ENCODE measurements at places on chromosomes 5 and 9.

DNA sequence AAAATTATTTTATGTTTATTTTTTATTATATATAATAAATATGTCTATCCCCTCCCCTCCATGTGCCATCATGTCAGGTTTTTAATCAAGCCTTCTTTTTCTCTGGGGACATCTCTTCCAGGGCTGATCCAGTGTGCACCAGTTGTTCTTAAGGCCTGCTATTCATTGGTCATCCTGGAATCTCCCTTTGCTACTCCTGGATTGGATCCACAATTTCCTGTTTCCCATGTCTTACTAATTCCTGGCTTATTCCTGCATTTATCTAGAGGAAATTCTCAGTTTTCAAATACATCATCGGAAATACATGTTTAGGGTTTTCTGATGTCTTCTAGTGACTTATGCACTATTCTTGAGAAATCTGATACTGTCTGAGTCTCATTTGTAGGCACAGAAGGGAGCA is 56.8 kb downstream of the ANGPTL2 start:
- no peak for DNase-seq

DNA sequence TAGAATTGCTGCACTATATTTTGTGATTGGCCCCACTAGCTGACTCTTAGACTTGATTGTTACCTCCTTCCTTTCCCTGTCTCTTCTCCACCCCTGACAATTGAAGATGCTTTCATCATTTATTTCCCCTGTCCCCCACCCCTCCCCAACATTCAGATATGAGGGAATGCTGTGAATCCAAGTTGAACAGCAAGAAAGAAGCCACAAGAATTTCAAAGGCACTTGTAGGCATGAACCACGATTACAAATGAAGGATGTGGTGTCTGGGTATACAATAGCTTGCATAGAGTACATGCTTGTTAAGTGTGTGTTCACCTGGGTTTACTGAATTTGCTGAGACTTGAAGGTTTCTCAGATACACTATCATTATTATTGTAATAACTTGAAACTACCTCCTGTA is 78.3 kb upstream of the TRIO start:
- no peak for DNase-seq

GRCh38 chr5:69312459-69313160 is 20.0 kb downstream of the CCDC125 start:
- DNase-seq = no peak

DNA sequence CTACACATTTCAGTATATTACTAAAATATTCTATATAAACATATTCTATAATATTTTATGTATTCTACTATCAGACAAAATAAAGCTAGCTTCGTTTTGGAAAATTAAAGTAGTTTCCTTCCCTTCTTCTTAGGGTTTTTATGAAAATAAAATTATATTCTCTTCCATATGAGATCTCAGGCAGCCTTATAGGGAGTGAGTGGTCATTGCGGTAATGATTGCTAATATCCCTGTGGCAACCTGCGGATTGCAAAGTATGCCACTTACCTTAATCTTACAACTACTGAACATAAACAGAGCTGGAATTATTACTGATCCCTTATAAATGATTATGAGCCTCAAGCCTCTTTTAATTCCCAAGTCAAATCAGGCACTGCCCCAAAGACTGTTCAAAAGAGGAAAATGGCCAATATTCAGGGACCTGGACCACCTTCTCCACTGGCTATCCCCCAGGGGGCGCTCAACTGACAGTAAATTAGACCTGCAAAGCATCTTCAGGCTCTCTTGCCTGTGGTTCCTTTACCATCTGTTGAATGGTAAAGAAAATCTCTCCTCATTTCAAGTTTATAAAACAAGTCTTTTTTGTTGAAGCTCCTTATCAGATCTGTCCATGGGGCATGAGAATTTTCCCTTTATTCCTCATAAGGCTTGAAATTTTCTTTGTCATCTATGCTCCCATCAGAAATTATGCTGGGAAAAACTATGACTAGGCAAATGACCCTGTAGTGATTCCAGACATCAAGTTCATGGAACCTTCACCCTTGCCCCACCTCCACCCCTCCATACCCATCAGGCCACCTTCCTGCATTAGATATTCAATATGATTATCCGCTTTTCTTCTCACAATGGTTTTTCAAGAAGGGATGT is 163.9 kb downstream of the CEMIP2 start:
- peak; percentile 32 for DNase-seq

- no peak for DNase-seq
Observed at GRCh38 chr9:91255327-91255726, 106.4 kb downstream of the AUH start.

- DNase-seq = no peak
Observed at GRCh38 chr9:120616966-120617935, 37.3 kb upstream of the CDK5RAP2 start.

DNA sequence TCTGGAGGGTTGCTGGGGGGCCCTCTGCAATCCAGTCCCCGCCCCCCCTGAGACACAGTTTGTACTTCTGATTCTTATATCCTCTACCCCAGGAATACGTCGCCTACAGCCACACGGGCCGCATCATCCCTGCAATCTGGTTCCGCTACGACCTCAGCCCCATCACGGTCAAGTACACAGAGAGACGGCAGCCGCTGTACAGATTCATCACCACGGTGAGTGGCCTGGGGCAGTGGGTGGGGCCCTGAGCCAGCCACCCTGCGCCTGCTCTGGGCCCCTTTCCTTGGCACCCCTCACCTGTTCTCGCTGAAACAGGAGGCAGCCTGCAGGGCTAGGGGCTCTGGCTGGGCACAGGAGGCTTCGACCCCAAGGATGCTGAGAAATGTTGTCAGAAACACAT is 24.1 kb upstream of the RPL26L1 start:
- no peak for DNase-seq

GRCh38 chr9:131011274-131012022 is 2.5 kb downstream of the LAMC3 start:
- no peak for DNase-seq

DNA sequence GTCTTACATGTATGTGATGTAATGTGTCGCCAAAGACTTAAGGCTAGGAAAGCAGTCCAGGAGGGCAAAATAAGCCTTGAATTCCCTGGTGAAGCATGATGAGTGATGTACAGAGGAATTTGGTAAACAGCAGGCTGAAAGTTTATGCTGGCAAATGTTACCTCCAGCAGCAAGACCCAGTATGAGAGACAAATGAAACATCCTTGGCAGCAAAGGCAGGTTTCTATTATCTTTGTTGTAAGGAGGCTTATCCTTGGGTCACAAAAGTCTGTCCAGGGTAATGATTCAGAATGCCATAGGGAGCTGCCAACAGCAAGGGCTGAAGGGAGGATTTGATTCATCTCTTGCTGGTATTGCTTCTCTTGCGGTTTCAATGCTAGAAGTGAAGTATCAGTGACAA is 75.9 kb upstream of the HTR4 start:
- no peak for DNase-seq

DNA sequence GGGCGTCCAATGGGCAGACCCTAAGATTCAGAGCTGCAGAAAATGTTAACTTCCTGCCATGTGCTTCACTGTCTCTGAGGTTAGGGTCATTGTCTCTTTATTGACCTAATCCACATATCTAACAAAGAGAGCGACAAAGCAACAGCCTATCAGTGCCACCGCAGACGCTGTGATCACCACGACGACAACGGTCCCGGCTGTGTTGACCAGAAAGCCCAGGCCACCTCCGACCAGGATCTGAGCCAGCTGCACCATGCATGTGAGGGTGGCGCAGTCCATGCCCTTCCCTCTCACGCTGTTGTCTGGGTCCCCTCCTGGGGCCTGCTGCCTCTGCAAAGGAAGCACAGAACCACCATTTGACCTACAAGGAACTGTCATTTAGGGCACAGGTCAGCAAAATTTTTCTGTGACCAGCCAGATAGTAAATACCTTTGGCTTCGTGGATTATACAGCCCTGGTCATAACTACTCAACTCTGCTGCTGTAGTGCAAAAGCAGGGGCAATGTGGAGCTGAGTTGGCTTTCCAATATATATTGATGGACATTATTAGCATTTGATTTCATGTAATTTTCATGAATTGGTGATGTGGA is 8.5 kb downstream of the RXFP3 start:
- no peak for DNase-seq

DNA sequence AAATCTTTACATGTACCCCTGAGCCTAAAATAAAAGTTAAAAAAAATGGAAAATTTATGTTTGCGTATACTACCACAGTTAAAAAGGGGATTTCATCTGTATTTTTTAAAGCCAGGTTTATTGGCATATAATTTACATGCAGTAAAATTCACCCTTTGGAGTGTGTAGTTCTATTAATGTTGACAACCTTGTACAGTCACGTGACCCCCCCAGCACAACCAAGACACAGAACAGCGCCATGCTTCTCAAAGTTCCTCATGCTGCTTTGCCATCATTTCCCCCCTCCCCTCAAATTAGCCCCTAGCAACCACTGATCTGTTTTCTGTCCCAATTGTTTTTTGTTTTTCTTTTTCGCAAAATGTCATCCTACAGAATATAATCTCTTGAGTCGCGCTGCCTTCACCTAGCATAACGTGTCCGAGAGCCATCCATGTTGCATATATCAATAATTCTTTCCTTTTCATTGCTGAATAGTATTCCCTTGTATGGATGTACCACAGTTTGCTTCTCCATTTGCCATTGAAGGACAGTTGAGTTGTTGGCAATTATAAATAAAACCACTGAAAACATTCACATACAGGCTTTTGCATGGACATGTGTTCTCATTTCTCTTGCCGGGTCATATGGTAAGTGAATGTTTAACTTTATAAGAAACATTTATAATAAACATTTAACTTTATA is 105.3 kb downstream of the LHX2 start:
- no peak for DNase-seq

DNA sequence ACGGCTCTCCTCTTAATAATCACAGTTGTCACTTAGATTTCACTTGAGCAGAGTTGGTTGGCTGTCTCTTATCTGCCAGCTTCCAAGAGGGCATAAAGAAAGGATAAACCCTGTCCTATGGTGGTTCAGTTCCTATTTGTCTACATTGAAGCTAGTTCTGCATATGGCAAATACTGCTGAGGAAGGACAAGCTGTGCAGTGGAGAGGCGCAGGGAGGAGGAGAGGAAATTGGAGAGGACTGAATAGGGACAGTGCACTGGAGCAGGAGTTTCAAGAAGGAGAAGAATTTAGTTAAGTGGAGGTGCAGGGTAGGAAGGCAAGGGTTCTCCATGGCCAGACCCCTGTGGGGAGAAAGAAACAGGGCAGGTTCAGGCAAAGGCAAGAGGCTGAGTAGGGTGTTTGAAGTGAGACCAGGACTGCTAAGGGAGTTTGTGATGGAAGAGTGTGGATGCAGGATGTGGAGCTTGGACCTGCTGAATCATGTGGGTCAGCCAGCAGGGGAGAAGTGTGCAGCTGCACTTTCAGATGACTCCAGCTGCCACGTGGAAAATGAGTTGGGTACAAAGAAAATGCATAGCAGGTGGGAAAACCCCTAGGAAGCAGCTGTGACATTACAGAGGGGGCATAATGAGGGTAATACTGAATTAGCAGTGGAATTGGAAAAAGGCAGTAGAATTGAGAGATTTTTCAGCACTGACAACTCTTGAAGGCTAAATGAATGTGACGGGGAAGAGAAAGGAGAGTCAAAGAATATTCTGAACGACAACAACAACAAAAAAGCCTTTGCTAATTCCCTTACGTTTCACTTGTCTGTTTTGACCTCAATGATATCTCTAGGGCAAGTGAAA is 66.8 kb downstream of the MAMDC2 start:
- DNase-seq = no peak

- no peak for DNase-seq
Observed at GRCh38 chr5:86337667-86338460, 279.9 kb upstream of the COX7C start.

- DNase-seq = no peak
Observed at GRCh38 chr5:137412136-137412535, 87.0 kb downstream of the SPOCK1 start.

DNA sequence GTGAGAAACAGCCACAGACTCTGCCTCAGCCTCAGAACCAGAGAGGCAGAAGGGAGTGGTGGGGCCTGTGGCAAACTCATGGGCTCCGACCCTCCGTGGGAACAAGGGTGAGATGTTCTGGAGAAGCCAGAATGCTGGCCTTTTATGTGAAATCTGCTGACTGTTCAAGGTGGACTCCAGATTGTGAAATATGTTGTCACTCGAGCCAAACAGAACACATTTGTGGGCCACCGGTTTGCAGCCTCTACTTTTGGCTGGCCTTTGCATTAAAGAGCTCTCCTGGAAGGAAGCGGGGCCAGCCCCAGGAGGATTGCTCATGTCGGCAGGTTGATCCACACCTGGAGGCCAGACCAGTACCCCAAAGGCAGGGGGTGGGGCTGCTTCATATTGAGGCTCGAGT is 62.4 kb downstream of the ERGIC1 start:
- no peak for DNase-seq

DNA sequence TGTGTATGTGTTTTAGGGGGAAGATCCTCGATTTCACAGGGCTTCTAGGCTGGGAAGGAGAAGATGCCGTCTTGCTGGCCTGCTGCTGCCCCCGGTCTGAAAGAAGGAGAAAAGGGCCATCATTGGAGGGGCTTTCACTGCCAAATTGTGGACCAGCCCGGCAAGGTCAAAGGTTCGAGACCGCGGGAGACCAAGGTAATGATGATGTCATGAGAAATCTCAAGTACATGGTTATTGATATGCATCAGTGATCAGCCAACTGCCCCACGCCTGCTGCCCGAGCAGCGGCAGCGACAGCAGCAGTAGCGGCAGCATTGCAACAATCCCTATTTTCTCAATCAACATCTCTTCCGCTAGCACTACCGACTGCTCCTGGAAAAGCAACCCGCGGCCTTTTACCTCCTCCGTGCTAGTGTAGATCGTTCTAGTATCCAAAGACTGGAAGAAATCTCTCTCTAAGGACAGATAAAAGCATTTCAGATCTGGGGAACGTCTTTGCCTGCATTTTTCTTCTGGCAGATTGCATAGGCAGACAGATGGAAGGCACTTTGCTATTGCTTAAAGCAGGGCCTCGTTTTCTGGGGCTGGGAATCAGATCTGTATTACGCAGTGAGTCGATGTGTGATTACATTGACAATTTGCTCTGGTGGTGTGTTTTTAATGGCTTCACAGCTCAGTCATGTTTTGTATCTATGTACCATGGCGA is 215.3 kb downstream of the MEF2C start:
- DNase-seq = no peak

- DNase-seq = no peak
Observed at GRCh38 chr5:86951761-86952160, 315.9 kb upstream of the RASA1 start.

- DNase-seq = no peak
Observed at GRCh38 chr5:176743868-176744583, 66.3 kb upstream of the UNC5A start.

DNA sequence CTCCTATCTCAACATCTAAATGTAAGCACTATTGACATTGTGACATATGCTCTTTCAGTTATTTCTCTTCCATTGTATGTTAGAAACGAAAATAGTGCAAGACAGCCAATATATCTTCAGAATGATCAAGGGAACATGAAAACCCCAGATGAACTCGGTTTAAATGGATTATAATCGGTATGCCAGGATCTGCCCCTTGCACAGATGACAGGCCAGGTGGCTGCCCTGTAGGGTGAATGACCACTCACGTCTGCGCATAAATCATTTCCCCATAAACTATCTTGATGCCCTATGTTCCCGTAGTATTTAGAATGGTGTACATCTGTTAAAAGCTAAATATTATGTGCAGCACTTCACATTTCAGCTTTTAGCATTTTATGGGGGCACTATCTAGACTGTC is 69.7 kb upstream of the RANBP3L start:
- DNase-seq = no peak
